C1 segment of cervical spinal cord (tissue), 14 donors: ENCODE measurements at places on chromosomes 11 and 22.
A peak's percentile ranks its signal among the peaks of the same experiment; 100 is the strongest.

- no peak for DNase-seq
These were observed 52.1 kb downstream of the CNTF start for GRCh38 chr11:58674609-58675008.

- DNase-seq: no peak
These were observed 571.8 kb downstream of the OPCML start for GRCh38 chr11:132960273-132961078.

GRCh38 chr11:18696638-18697225 is 1.8 kb upstream of the TMEM86A start:
- no peak for DNase-seq

- DNase-seq: no peak
These were observed 16.6 kb upstream of the SPTBN2 start for GRCh38 chr11:66745356-66746235.

- peak; percentile 64 for DNase-seq
These were observed 789 bp downstream of the SIK2 start for GRCh38 chr11:111602865-111603610.

DNA sequence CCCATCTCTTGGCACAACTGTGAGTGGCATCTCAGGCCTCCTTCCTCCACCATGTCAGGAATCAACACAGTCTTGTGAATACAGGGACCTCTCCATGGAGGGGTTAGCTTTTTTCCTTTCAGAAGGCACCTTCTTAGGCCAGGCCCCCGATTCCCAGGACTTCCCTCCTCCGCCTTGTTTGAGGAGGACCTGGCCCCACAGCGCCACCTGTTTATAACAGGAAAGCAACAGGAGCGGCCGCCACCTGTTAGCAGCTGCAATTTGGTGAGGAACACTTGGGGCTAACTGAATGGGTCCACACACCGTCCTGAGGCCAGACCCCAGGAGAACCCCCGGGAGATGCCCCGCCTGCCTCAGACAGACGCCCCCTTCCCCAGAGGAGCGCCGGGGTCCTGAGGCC is 3.8 kb upstream of the PKP3 start:
- no peak for DNase-seq

GRCh38 chr11:121452609-121453150 is at the start of gene SORL1-AS1:
TSS of gene SORL1-AS1 (minus strand) at chr11:121452967.
- DNase-seq: no peak

GRCh38 chr11:117002639-117003299 is 95.5 kb downstream of the SIK3 start:
- DNase-seq: no peak

DNA sequence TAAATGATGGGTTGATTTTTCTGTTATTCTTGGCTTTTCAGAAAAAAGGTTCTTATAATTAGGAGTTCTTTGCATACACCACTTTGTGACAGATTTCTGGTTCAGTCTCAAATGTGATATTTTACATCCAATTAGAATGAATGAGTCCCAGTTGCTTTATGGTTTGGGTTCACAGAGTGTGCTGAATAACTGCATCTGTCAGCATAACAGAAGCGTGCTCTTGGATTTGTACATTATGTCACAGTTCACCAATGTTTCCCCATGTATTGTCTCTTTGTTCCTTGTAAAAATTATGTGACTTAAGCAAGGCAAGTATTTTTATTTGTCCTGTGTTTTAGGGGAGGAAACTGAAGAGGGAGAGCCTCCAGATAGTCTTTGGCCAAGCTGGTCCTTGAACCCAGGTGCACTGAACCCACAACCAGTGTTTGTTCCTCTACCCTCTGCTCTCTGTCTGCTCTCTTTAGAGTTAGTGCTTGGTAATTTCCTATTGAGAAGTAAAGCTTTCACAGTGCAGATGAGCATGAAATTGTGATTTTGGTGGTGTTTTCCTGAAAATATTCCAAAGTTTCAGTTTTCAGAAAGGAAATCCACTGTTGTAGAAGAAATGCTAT is 107.5 kb downstream of the TBC1D22A start:
- DNase-seq: no peak

GRCh38 chr11:18014876-18015275 is 2.0 kb upstream of the SERGEF start:
- no peak for DNase-seq

DNA sequence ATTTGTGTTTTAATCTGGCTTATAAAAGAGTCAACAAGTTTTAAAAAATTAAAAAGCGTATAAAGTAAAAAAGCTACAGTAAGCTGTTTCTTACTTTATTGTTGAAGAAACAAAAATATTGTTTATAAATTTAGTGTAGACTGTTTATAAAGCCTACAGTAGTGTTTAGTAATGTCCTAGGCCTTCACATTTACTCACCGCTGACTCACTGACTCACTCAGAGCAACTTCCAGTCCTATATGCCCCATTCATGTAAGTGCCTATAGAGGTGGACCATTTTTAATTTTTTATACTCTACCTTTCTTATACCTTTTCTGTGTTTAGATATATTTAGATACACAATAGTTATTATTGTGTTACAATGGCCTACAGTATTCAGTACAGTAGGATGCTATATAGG is 12.2 kb downstream of the MPPED2 start:
- no peak for DNase-seq

DNA sequence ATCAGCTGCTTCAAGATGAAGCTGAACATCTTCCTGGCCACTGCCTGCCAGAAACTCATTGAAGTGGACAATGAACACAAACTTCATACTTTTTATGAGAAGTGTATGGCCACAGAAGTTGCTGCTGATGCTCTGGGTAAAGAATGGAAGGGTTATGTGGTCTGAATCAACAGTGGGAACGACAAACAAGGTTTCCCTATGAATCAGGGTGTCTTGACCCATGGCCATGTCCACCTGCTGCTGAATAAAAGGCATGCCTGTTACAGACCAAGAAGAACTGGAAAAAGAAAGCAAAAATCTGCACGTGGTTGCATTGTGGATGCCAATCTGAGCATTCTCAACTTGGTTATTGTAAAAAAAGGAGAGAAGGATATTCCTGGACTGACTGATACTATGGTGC is 22.2 kb upstream of the BIRC3 start:
- DNase-seq: no peak

DNA sequence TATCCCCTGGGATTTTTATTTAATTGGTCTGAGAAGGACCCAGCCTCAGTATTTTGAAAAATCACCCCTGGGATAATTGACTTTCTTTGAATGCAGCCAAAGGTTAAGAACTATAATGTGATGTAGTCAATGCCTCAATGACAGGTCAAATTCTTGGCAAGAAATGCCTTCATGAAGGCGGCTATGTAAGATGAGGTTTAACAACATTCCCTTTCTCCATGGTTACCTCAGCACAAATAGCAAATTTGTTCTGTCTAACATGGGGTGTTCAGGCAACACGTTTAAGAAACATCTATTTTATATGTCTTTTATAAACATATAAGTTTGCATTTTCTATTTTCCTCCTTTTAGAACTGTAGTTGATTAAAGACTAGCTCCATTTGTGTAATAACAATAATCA is 5.3 kb downstream of the SLN start:
- DNase-seq: no peak

DNA sequence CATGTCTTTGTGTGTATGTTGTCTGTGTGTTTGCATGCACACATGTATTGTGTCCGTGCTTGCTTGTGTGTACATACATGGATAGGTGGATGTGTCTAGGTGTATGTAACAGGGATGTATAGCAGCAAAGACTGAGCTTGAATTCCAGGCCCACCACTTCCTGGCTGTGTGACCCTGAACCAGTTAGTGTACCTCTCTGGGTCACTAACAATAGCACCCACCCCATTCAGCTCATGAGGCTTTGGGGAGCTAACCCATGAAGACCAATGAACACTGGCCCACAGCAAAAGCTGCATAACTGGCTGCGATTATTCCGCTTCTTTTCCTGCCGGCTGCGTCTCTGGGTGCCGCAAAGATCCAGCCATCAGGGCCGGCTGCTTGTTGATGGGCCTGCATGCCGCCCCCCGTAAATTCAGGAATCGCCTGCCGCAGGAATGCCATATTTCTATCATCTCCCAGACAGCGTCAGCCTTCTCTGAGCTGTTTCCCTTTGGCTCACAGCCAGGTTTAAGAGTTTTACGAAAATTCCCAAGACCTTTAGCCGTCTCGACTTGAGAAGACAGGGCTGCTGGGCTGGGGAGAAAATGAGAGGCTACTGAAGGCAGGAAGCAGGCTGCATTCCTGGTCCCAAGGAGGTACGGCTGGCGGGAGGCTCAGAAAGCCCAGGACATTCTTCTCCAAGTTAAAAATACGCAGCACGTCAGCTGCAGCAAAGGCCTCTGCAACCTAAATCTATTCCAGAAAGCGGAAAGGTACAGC is 224.6 kb downstream of the MN1 start:
- DNase-seq: no peak

DNA sequence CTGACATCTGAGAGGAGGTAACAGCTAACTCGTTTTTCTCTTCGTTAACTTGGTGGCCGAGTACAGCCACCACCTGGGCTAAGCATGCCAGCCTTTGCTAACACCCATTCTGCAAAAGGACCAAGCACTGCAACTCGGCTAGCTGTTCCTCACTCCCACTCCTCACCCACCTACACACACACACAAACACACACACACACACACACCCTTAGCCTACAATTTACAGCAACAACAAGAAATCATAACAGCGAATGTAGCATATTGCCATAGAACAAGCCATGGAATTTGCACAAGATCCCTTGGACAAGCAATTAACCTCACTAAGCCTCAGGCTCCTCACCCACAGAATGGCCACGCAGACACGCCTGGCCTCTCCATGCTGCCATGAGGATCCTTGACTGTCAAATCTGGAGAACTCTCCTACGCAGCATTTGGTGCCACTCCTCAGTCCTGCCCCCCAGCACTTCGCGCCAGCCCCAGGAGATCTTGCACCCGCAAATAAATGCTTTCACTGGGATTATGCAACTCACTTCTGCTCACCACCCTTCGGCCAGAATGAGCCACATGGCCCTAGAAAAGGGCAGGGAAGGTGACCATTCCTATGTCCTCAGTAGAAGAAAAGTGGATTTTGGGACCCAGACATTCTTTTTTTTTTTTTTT is 58.9 kb downstream of the LARGE1 start:
- DNase-seq: no peak

DNA sequence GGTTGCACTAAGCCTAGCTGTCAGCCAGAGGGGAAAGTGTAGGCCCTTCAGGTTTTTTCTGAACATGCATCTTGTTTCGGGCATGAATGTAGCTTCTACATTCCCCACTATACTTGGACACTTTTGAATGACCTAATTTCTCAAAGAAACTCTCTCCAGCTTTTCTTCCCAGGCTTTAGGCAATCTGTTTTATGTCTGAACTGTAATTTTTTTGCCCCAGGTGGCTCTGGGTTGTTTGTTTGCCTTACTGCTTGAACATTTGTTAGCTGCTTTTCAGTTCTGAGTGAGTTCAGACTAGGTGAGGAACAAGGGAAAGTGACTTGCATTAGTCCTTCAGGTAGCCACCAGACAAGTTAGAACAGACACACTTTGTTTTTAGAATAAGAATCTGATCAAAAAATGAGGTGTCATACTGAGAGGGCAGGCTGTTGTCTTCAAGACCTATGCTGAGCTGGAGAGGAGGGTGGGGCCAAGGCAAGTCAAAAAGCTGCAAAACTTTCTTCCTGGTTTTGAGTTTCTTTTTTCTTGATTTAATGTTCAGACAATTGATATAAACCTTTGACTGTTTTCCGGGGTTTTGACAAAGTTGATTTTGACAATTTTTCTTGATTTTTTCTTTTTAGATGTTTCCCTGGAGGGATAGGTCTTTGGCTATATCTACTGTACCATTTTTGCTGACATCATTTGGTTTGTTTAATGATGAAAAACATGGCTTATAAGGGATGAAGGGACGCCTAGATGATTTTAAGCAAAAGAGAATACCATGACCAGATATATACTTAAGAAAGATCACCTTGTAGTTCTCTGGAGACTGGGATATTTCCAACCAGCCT is 182.8 kb downstream of the WNT11 start:
- DNase-seq: no peak

DNA sequence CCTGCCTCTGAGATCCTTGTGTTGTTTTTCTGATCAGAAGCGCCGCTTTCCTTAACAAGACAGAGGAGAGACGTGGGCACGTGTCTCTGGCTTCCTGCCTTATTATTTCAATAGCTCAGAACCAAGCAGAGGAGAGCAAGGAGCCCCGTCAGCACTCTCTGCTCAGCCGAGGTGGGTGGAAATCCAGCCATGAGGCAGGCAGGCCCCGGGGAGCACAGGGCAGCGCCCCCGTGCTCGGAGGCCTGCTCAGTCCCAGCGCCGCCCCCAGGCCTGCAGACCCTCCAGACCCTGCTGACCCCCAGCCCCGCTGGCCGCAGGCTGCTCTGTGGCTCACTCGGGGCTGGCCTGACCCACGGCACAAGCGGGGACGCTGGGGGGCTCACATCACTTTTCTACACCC is 162.8 kb downstream of the BRD1 start:
- DNase-seq: no peak

DNA sequence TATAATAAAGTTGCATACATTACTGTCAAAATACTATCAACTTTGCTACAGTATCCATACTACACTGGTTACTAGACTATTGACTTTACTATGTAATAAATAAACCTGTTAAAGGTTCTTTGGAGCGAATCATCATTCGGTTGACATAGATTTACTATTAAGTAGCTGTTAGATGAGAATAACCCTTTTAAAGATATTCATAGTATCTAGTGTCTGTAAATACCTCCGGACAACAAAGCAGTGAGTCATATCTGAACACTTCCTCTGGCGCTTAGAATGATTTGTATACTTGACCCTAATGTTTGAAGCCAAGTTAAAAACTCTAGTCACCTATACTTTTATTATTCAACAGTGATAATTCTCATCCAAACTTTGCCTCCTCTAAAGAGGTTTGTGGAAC is 84.7 kb downstream of the MSANTD4 start:
- no peak for DNase-seq

DNA sequence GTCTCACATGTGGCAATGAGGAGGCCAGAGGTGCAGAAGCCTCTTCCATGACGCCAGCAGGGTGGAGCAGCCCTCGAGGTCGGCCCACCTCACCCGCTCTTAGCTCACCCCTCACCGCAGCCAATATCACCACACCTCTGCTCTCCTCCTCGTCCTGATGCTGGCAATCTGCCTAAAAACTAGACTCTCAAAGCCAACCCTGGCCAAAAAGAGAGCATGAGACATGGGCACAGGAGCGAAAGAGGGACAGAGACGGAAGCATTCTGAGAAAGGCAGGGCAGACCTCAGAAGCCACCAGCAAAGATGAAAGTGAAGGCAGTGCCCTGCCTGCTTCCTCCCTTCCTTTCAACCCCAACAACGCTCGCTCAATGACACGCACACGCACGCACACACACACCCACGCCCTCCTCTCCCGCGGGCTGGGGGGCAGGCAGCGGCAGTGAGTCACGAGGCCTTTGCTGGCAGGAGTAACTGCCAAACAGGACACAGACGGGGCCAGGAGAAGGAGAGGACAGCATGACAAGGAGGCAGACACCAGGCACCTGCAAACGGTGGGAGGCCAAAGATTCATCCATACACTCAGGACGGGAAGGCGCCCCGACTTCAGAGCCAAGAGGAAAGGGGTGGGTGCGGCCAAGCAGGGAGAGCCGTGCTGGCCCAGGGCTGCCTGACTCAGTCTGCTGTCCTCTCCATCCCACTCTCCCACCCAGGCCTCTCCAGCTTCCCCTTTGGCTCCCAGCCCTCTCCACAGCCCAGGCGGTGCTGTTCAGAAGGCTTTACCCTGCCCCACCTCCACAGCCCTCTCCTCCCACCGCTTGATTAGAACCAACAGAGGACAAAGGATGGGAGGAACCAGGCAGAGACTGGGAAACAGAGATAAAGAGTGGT is 11.4 kb downstream of the IGSF9B start:
- no peak for DNase-seq

- no peak for DNase-seq
These were observed 89.6 kb downstream of the SERGEF start for GRCh38 chr11:17923217-17923616.

- no peak for DNase-seq
These were observed 15.4 kb downstream of the DSCAML1 start for GRCh38 chr11:117781627-117782026.
